ENCODE measurements at places on chromosomes 5 and 9.

- no peak for DNase-seq
These were observed 43.9 kb upstream of the ALDOB start for GRCh38 chr9:101479338-101480030.

DNA sequence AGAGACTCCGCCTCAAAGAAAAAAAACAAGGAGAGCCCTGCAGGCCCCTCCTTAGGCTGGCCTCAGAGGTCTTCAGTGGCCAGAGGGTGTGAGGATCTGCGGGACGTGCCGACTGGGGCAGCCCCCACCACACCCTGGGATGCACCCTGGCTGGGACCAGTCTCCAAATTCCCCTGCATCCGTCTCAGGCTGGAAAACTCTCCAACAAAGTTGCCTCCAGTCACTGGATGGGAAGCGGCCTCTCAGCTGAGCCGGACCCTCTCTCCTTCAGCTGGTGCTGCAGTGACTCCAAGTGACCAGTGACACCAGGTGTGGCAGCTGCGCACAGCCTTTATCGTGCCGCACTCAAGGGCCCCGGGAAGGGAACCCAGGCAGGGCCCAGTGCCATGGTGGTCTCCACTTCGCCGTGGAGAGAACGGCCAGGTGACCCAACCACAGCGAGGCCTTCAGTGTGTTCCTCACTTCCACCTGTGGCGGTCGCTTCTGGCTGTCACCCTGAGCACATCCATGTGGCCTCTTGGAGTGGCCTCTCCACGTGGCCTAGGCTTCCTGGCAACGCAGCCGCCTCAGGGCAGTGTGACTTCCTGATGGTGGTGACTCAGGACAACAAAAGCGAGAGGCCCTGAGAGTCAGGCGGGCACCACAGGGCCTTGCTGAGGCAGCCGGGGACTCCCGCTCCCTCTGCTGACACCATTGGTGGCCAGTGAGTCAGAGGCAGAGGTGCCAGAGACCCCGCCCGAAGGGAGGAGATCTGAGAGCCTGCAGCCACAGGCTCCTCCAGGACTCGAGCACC is 19.3 kb upstream of the CAMSAP1 start:
- no peak for DNase-seq

- DNase-seq = no peak
These were observed 107.4 kb downstream of the TUSC1 start for GRCh38 chr9:25570802-25571201.

- no peak for DNase-seq
These were observed 6.9 kb upstream of the UBAP1 start for GRCh38 chr9:34171753-34172535.

DNA sequence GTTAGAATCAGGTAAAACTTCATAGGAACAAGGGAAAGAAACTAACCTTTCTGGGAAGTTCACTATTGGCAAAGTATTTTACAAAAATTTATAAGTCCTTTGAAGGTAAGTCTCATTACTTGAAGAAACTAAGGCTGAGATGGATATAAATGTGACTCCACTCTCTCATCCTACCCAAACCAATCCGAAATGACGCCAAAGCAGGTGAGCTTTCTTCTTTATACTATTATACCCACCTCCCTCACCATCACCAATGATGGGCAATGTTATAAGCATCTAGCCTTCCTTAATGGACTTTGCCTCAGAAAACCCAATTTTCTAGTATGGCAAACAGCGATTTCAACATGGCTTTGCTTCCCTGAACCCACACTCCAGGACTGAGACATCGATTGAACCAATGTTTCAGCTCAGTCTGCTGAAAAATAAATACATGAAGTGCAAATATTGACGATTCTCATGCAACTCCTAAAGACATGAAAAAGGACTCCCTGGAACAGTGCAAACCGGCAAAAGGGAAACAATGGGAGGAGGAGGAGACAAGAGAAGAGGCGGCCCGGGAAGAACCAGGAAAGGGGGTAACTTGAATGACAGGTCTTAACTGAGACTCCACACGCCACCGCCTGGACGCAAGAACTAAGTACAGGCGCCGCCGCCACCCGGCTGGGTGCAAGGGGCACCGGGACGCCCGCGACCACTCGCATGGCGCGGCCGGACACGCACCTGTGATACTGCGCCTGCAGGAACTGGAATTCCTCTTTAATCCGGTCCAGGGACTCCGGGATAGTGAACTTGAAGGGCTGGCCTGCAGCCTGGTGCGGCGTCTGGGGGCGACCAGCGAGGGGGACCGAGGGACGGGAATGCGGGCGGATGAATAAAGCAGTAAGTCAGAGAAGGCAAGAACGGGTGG is 2.5 kb downstream of the TLE1 start:
- no peak for DNase-seq

DNA sequence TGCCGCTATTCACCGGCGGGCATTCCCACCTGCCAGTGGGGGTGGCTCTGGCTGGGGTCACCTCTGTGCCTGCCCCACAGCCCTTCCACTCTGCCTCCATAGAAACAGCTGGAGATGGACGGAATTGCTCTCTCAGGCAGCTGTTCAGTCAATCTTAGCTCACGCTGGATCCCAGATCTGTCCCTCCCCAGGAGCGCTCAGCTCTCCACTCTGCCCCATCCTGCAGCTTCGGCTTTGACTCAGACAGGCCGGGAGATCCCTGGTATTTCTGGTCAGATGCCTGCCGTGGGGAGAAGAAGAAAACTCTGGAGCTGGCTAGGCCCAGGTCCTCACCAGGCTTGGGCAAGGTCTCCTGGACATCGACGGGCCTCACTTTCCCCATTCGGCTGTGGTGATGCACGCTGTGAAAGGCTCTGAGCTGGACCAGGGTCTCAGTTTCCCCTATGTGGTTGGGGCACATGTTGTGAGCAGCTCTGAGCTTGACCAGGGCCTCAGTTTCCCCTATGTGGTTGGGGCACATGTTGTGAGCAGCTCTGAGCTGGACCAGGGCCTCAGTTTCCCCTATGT is 7.6 kb upstream of the SLC9A3 start:
- DNase-seq = no peak

DNA sequence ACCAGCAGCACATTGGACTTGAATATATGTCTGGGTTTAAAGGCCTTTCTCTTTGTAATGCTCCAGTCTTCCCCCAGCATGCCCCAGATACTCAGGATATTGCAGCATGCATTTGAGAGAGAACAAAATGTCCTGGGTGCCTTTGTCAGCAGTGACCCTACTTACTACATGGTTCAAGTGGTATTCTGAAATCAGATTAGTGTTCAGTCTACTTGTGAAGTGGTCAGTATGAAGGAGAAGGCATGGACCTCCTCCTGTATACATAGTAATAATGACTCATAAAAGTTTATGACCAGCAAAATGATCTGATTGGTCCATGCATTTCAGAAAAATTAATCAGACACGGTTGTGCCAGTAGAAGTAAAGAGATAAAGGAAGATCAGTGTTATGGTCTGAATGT is 25.4 kb downstream of the GPR21 start:
- DNase-seq = no peak

- DNase-seq = no peak
These were observed 976.1 kb upstream of the NUDT12 start for GRCh38 chr5:104538734-104539133.

- DNase-seq = no peak
These were observed 276.9 kb downstream of the OSTF1 start for GRCh38 chr9:75365196-75365595.

DNA sequence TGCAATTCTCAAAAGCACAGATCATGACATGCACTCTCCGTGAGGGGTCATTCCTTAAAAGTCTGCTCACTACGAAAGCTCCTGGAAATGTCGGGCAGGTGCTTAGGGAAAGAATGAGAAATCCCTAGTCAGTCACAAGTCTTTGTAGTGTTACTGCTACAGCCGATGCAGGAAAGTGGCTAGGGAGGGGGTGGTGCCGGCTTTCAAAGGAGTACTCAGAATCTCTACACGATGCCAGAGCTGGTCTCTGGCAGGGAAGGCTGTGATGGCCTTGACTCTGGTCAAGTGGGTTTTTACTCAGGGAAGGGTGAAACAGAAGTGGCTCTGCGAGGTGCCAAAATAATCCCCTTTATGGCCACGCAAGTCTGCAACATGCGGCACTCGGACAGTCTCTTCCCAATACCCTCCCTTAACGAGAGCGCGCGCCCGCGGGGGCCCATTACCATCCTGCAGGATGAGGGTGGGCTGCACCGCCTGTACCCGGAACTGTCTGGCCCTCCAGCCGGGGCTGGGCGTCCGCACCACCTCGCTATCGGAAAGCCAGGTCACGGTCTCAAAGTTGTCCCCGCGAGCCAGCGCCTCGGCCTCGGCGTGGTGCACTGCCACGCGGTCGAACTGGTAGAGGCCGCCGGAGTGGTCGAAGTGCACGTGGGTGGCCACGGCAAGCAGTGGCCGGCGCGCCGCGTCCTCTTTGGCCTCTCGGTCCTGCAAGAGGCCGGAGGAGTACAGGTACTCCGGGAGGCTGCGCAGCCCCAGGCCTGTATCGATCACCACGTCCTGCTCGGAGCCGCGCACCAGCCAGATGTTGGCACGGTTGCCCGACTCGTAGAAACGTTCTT is 956 bp downstream of the MBLAC2 start:
- DNase-seq = no peak

- DNase-seq = peak; percentile 40
These were observed 20.1 kb upstream of the PTGS1 start for GRCh38 chr9:122350577-122351355.

DNA sequence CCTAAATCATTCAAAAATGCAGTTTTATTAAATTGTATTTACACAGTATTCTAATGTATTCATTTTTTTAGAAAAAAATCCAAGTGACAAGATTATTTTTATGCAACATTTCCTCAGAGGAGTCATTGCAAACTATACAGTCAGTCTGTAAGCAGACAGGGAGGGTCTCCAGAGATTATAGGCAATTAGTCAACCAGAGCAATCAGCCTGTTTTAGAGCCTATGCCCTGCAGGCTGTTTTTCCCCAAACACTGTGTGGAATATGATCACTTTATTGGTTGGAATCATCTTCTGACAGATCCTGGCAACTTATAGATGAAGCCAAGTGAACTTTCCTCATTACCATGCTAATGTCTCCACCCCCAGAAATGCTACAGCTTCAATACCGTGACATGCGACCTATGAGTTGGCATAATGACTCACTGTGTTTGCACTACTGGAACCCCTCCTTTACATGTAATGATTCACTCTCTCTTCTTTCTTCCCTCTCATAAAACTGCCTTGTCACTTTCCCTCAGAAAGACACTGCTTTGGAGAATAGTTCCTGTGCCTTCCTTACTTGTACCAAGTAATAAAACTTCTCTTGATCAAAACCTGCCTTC is 577.7 kb upstream of the FTMT start:
- no peak for DNase-seq

DNA sequence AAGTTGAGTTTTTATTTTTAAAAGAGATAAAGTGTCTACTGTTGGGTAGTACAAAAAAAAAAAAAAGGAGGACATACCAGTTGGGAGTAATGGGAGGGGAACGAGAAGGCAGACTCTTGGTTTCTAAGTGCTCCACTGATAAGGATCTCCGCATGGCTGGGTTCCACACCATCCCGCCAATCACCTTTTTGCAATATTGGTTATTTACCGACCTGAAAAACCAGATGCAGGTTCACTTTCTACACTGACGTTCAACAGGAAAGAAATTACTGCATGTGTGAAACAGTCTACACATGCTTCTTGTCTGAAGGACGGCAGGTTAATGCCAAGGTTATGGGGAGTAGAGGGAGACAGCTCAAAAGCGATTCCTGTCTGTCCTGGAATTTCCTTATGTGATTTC is 75.5 kb downstream of the PTPN3 start:
- no peak for DNase-seq

DNA sequence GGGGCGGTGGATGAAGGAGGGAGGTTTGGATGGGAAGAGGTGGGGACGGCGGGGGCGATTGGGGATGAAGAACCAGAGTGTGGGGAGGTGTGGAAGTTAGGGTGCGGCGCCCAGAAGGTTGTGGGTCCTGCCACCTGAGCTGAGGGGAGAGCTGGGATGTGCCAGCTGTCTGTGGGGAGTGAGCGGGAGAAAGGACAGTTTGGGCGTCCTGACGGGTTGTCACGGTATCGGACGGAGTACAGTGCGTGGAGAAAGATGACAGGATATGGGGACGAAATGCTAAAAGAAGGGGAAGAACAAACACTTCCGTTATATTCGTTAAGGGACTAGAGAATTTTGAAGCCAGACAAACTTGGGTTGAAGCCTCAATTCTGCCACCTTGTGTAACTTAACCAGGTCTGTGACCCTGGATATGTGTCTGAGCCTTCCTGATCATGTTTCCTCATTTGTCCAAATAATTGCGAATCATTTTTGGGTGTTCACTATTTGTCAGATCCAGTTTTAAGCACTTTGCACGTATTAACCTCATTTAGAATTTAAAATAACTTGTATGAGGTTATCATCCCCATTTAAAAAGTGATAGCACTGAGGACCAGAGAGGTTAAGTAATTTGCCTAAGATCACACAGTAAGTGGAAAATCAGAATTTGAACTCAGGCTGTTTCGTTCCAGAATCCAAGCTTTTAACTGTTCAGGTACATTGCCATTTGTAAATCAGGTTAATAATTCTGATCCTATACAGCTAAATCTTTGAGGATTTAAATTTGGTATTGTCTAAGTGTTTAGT is 689 bp downstream of the CNTRL start:
- DNase-seq = no peak

DNA sequence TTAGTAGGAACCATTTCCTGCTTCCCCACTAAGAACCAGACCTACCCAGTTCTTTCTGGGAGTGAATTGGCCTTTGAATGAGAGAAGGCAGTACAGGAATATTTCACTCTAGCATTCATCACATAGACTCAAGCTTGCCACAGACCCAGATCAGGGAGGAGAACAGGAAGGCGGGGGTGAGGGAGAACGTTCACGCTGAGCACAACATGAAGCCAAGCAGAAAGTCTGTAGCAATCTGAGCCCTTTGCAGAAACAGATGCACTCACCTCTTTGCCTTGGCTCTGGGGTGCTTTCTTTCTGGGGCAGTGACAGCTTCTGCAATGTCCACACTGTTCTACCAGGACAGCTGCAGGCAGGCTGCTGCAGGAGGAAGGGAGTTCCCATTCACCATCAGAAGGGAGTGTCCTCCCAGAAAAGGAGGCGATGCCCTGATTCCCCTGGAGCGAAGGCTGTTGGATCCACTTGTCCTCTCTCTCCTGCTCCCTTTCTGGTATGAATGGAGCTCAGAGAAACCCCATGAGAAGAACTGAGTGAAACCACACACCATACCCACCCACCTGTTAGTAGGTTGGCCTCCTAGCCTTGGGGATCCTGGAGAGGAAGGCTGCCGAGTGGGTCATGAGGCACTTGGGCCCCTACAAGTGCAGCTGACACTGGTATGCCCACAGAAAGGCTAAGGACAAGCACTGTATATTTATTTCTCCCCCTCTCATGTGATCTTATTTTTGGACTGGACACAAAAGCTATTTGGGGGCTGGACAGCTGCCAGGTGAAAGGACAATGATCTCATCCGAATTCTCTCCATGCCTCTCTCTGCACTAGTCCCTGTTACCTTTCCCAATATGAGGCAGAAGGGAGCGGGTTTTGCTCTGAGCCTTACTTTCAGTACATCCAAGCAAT is 11.7 kb upstream of the FGF1 start:
- no peak for DNase-seq

DNA sequence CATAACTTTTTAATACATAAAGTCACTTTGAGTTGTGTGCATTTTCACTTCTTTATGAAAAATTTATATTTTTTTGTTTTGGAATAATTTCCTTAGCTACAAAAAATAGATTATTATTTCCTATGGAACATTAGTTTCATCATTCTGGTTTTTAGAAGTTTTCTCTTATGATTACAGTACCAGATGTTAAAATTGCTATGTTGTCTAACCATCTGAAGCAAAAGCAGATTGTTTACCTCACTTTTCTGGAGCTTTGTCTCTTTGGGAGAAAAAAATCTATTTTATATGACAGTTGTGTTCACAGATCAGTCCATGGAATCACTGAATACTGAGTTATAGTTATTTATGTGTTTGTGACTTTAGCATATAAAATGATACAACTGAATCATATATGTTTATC is 708.9 kb upstream of the RIOK2 start:
- no peak for DNase-seq

GRCh38 chr5:28402590-28403301 is 1364.4 kb upstream of the CDH9 start:
- no peak for DNase-seq
